ENCODE measurements at places on chromosomes 16 and 17.

GRCh38 chr17:46192189-46192438, 1.1 kb downstream of the KANSL1 start:
- DNase-seq, result peak; percentile 64

- no peak for DNase-seq
These were observed 180.1 kb downstream of the HS3ST3A1 start for GRCh38 chr17:13421581-13422130.

DNA sequence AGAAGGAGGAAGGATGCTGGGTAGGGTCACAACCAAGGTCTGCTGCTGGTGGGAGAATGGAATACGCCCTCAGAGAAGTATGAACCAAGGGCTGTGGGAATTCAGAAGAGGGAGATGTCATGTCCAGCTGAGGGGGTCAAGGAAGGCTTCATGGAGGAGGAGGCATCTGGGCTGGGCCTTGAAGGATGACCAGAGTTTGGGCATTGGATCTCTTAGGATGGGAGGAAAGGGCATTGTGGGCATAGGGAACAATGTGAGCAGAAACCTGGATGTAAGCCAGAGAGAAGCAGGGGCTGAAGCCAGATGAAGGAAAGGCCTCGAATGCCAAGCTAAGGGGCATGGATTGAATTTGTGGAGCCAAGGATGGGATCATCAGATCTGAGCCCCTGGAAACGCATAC, 49.2 kb upstream of the MAP3K14 start:
- DNase-seq, result no peak

DNA sequence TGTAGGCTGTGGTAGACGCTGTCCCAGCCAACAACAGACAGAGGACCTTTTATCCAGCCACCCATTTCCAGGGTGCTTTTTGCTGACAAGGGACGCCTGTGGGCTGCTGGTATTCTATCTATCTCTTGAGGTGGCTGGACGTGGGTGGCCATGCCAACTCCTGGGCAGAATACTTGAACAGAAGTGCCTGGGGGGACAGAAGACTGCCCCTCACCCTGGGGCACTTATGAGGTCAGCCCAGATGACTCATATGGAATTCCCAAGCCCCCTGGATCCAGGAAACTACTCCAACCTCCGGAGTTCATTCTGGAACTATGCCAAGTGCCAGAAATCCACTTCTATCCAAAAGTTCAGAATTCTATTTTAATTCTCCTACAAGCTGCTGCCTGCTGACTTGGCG, 61.3 kb downstream of the CDRT4 start:
- DNase-seq, result no peak

GRCh38 chr17:50170662-50171370, 5.0 kb downstream of the SGCA start:
- DNase-seq, result no peak

GRCh38 chr16:72367851-72368250, 195.9 kb upstream of the PMFBP1 start:
- no peak for DNase-seq
